ENCODE measurements at places on chromosomes 4 and X.

- no peak for DNase-seq
Observed at GRCh38 chrX:57772637-57773036, 92.6 kb upstream of the NLRP2B start.

DNA sequence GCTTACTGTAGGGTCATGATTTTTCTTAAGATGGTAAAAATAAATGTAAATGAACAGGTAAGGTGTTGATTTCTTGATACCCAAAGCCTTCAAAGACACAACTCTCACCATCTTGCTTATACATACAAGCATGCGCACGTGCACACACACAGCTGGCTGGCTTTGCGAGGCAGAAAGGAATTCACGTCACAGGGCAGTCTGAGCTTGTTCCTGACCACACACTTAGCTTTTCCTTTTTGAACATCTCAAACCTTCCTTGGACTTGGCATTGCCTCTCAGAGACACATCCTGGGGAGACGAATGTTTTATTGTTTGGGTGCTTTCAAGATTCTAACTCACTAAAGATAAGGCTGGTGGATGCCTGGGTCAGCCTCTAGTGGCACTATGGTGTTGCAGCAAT is 175.0 kb downstream of the NHS start:
- no peak for DNase-seq

DNA sequence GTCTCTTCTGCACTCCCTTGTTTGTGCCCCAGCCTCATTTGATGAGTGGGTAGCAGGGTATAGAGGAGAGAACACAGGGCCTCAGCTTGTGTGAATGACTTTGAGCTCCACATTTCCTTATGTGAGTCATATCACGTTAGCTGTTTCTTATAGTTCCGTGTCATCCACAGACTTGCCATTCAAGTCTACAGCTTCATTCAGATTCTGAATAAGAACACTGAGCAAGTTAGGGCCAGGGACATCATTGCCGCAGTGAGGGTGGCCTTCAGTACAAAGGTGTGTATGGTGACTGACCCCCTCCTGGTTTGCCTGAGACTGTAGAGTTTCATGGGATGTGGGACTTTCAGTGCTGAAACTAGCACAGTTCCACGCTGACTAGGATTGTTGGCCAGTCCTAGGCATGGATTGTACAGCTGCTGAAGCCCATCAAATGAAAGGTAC is 23.6 kb downstream of the KLF3 start:
- no peak for DNase-seq

DNA sequence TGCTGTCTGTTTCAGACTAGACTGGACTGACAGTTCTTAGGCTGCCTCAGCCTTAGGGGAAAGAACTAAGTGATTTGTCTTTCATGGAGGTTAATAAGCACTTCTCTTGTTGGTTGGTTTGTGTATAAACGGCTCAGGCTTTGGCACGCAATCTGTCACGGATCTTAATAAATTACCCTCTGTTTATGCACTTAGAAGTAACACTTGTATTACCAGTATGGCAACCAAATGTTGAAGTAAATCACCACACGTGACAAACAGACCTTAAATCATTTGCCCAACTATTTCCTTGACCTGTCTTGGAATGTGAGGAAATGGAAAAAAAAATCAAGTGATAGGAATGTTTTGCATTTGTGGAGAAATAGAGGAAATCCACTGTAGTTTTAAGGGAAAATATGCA is 69.9 kb downstream of the TEX13A start:
- no peak for DNase-seq

GRCh38 chr4:16351161-16351560 is 124.9 kb upstream of the TAPT1 start:
- no peak for DNase-seq

- no peak for DNase-seq
Observed at GRCh38 chrX:71565474-71566041, 12.7 kb upstream of the GCNA start.

DNA sequence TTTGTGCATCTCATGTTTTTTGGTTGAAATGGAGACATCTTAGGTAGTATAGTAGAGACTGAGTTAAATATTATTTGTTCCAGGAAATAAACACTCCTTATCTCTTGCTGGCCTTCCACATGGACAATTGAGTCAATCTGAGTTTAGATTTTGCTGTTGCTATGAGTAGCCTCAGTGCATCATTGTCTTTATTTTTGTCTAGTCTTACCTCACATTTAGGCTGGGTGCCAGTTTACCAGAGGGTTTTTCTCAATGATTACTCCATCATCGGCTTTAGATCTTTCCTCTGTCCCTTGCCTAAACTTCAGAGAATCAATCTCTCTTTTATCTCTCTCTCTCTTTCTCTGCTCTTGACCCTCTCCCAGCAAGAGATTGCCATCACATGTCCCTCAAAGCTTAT is 73.6 kb downstream of the GABRB1 start:
- no peak for DNase-seq

DNA sequence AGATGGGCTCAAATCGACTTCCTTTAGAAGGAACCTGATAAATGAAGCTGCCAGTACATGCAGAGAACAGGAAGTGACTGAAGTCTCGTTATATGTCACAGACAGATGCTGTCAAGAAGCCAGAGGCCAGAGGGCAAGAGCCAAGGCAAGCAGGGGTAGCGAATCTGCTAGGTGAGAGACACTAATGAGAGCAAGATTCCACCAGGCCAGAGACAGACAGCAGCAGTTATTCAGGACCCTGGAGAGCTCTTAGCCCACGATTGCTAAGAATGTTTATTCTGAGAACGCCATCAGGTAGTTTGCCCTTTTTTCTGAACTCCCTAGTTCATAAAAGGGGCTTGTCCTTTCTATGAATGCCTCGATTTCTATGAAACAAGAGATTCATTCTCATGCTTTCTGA is 73.7 kb downstream of the BEND2 start:
- no peak for DNase-seq

DNA sequence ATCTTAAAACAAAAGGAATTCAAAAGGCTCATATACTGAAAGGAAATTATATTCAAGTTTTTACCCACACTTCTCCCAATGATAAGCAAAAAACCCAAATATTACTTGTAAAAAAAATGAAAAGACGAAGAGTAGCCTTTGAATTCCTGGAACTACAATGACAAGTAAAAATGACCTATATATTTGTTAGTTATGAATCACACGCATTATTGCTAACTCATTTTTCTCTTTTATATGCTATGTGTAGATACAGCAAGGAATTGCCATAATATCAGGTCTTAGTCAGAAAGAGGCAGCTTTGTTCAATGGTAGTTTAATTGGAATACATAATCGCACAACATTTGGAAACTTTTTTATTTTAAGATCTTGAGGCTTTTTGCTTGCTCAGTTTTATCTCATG is 22.7 kb upstream of the ASB5 start:
- DNase-seq: no peak

GRCh38 chr4:30765022-30765421 is 44.9 kb downstream of the PCDH7 start:
- DNase-seq: no peak

GRCh38 chr4:917466-917865 is 14.7 kb downstream of the GAK start:
- no peak for DNase-seq

DNA sequence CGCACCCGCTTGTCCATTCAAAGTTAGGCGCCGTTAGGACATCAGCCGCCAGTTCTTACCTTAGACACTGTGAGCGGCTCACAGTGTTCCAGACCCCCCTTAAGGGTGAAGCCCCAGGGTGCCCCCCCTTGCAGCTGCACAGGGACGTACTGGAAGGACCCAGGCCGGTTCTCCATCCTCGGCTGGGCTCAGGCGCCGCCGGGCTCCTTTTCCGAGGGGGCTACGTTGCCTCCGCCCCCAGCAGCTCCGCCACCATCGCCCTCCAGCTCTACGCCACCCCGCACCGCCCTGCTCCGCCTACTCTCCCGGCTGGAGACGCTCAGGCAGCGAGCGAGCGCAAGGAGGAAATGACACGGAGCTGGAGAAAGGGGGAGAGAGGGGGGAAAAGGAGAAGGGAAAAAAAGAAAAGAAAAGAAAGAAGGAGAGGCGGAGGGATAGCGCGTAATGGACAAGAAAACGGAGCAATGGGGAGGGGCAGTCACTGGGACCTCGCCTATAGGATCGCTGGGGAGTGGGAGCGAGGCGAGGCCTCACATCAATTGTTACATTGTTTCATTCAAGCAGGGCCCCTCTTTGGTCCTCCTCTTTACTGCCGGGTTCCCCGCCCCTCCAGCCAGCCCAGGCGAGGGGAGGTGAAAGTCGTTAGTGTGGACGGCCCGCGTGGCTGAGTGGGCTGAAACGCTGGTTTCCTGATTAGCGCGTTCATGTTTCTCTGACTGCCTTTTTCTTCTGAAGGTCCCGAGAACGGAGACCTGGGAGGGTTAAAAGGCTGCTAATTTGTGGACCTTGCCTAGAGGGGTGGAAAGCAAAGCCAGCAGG is at the start of gene SHROOM4:
TSS of gene SHROOM4 (minus strand) at position 352 of the 819 bp plus-strand sequence. CDS start at position 176, 176 bp downstream.
- peak; percentile 56 for DNase-seq

GRCh38 chr4:26891054-26891453 is 30.4 kb downstream of the STIM2 start:
- no peak for DNase-seq

DNA sequence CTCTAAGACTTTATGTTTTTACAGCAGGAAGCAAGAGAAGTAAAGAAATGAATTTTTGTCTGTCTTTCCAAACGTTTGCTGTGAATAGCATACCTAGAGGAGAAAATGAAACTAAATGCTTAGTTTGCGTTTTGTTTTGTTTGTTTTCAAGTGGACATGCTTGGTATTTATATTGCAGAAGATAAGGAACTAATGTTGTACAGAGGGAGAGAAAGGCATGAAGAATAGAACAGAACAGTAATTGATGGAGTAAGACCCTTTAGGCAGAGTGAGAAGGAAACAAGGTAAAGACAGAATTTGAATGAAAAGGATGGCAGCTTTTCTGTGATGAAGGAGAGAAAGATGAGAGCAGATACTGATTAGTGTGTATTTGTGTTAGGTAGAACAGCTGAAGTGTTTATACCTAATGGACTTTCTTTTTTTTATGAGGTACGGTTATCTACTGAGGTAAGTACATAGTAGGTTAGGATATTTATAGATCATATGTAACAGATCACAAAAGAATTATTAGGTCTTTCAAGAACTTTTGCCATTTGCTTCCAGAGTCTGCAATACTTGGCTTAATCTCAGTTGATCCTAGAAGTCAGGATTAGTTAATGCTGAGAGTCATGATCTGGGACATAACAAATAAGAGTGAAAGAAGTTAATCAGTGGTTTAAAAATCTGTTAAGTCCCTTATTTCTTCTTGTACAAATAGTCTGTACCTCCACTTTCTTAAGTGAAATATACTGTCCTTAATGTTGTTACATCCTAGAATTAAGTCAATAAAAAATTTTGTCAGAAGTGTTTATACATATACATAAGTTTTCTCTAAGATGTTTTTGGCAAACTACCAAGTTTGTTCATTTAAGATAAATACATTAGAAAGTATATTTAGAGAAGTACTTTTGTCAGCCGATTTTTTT is 36.8 kb downstream of the FABP2 start:
- DNase-seq: no peak

DNA sequence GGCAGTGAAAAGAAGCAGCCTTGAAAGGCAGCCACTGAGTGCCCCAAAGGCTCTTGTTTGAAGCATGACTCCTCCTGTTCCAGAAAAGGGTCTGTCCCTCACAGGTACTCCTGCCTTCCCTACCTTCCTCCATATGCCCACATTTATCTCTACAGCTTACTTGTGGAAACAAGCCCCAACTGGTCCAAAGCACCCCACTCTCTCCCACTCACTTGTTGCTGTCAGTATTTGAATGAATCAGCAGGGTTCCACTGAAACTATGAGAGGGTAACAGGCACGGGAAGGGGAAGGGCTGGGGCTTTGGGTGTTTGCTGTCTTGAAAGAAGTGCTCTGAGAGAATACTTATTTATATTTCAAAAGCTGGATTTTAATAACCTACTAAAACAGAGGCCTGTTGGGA is 34.9 kb downstream of the GPR143 start:
- no peak for DNase-seq

DNA sequence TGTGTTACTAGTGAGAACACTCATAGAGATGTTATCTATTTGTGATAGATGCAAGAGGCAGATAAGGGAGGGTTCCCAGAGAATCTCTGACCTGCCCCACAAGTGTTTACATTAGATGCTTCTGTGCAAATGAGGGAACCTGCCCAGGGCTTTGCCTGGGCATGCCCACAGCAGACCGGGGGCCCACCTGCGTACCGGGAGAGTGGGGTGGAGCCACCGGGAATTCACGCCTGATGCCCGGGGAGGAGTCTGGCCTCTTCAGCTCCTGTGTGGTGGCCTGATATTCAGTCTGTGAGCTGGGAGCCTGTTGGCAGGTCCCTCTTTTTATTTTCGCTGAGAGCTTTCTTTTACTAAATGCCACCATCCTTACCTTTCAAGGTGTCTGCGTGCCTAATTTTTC is 155.7 kb downstream of the SNCA start:
- DNase-seq: no peak

GRCh38 chr4:123849495-123849894 is 452.9 kb downstream of the SPRY1 start:
- DNase-seq: no peak

DNA sequence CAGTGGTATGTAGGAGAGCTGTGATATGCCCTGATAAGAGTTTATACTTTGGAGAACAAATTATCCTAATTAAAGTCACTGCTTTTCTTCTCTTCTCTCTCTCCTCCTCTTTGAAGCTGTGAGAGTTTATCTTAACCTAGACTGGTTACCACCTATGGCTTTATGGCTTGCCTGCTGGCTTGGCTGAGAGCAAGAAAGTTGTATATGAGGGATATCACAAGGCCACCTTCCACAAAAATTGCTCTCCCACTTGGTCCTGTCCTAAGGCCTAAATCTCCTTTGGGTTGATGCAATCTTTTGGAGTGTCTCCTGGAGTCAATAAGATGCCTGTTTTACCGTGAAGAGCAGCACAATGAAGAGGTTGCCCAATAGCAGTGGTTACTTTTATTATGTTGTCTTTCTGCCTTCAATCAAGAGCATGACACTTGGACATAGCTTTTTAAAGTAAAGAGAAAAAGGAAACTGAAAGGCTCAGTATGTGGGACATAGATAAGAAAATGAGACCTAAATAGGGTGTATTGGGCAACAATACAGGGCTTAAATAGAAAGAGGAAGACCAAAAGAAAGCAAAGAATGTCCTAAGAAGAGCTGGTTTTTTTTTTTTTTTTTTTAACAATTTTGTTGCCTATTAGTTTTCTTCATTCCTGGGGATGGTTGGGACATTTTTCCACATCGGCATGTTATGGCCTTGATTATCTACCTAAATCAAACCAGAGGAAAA is 9.2 kb downstream of the GUCY1A1 start:
- no peak for DNase-seq

GRCh38 chr4:186039697-186040096 is 29.3 kb upstream of the TLR3 start:
- no peak for DNase-seq

GRCh38 chrX:103063918-103064434 is at the start of gene BEX1:
BEX1 (minus strand) TSS chrX:103064171; CDS start chrX:103063274, 897 bp downstream.
- DNase-seq: no peak

GRCh38 chr4:176198316-176198903 is 3.0 kb upstream of the SPATA4 start:
- no peak for DNase-seq

- DNase-seq: no peak
Observed at GRCh38 chr4:89658701-89659024, 178.3 kb downstream of the SNCA start.

DNA sequence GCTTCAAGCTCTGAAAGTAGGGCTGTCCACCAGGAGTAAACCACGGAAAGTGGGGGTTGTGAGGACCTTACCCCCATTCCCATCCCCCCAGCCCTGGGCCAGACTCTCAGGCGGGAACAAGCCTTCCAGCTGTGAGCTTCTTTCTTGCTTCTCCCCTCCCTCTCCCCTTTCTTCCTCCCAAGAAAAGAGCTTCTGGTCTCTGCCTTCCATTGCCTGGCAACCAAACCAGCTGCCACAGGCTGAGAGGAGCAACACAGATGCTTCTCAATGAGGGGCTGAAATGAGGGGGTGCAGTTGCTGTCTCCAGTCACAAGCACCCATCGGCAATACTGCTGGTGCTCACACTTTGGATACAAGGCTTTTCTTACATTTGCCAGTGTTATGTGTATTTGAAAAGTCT is 72.5 kb downstream of the SLC16A2 start:
- DNase-seq: no peak

Measured in colonic mucosa (tissue), 4 donors.